ENCODE measurements at places on chromosomes 11 and 22. TPM values are rescaled to one million over a fixed set of nuclear protein-coding genes. Genes with fewer than 3 reads are reported as not detected.

The OR51B4 gene
- total RNA-seq = not detected

- DNase-seq = no peak
Measured at GRCh38 chr11:44277196-44278090, 32.5 kb downstream of the ALX4 start.

GRCh38 chr11:117887431-117888138 lies 11.1 kb upstream of the FXYD6 start:
- no peak for DNase-seq

The SMDT1 gene
- 65.5 TPM for total RNA-seq

The MISFA gene
- total RNA-seq = 7.3 TPM

GRCh38 chr22:41327124-41327523 lies 25.8 kb downstream of the ZC3H7B start:
- DNase-seq = no peak

GRCh38 chr22:21766691-21767462 lies 31.3 kb upstream of the YPEL1 start:
- no peak for DNase-seq

- no peak for DNase-seq
Measured at GRCh38 chr22:45423524-45423923, 10.0 kb downstream of the RIBC2 start.

DNA sequence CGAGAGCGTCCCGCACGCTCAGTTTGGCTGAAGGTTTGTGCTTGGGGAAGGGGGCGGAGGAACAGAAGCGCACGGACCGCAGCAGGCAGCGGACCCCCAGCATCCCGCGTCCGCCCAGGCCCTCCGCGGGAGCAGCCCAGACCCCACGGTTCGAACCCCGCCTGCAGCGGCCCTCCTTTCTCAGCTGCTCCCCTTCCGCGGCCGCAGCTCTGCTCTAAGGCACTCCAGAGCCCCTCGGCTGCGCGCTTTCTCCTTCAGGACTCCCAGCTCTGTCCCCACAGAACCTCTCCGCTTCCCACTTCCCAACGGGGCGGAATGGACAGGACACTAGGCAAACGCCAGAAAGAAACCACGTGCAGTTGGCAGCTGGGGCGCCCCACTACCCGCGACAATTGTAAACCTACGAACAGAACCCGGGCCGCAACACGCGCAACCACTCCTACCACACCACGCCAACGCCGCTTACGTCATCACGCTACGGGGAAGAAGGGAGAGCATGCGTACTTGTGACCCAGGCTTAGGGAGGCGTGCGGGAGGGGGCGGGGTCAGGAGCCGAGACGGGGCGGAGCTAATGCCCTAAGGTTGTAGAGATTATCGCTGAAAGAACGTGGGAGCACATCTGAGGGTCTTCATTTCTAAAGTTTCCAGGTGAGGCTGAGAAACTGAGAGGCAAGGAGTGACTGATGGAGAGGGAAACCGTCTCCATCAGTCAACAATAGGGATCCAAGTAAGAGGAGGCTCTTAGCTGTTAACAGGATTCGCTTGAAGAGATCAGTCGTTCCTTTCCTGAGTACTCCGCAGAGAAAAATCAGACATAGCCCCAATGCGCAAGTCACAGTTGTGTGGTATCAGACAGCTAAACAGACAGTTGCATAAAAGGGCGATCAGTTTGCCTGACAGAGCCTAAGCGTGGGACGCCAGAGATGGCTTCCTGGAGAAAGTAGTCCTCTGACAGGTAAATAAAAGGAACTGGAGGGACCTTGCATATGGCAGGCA lies at the start of gene NARS2:
NARS2 (minus strand) TSS at position 479 of the 996 bp plus-strand sequence; CDS start at position 103, 376 bp downstream.
- DNase-seq = peak; percentile 95

GRCh38 chr11:58392746-58393145 lies 13.9 kb downstream of the OR5B3 start:
- DNase-seq = peak; percentile 10

The EML3 gene
- total RNA-seq = 43.3 TPM

The HBG1 gene
- not detected for total RNA-seq

The TRIM64 gene
- not detected for total RNA-seq

DNA sequence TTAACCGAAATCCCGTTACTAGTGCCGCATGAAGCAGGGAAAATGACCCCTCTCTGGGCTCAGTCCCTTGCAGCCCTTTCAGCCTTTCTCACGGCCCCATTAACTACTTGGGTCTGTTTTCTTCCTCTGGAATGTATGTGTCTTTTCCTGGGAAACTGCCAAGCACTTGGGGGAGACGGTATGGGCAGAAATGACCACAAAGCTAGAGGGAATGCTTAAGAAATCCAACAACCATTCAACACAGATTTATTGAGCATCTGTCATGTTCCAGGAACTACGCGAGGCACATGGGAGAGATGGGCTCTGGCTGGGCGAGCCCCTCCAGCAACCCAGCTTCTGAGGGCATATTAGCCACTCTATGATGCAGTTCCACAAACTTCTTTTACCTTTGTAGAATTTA lies 462.6 kb downstream of the BUD13 start:
- no peak for DNase-seq

The TUG1 gene
- total RNA-seq = 125 TPM

GRCh38 chr22:26968859-26969523 lies 311.6 kb downstream of the MIAT start:
- DNase-seq = no peak

DNA sequence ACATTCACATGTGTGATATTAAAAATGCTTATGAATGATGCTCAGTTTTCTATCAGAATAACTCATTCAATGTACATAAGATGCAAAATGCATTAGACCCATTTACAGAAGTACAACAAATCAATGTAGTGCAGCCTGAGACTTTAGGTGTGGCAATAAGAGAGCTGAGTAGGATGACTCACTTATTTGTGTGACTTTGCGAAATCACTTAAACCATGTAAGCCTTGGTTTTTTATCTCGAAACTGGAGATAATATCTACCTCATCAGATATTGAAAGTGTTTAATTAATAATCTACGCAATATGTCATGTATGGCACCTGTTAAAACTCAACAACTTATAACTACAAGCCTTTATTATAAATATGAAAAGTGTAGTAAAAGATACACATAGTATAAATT lies 105.7 kb upstream of the LUZP2 start:
- DNase-seq = peak; percentile 3

The SLC22A12 gene
- total RNA-seq = not detected

GRCh38 chr11:31106326-31106725 lies 263.2 kb downstream of the DCDC1 start:
- no peak for DNase-seq

DNA sequence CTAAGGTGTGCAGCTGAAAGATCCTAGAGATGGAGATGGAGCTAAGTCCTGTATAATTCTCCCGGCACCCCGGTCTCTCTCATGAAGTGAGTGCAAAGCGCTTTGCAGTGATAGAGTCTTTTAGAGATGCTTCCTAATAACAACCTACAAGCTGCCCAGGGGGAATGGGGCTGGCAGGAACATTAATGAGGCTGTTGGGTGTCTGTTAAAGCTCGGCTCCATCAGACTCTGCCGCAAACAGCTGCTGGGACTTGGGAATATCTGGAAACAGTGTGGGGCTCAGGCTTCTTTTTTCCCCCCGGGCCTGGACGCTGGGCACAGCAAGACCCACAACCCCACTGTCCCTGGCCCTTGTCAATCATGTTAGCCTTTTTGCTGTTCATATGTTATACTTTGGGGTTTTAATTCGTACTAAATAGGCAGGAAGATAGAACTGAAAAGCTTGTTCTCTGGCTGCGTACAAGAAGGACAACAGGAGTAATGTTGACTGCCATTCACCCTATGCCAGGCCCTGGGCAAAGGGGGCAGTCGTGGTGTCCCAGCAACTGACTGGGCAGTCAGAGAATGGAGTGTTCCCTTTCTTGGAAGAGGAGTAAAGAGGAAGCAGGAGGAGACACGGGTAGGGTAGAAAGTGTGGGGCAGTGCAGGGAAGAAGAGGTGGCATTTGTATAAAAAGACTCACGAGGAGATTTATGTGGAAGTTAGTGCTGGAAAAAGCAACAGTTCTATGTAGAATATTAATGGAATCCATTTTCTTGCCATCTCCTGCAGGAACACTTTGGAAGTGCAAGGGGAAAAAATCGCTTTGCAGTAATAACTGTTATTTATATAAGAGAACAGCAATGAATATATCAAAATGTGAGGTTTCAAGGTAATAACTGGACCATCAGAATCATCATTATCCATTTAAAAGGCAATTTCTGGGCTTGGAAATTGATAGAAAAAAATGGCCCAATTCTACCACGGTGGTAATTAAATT lies 232.8 kb downstream of the GRIK4 start:
- DNase-seq = no peak

- DNase-seq = no peak
Measured at GRCh38 chr11:6746626-6747025, 25.1 kb downstream of the OR2AG2 start.

The C22orf42 gene
- not detected for total RNA-seq

DNA sequence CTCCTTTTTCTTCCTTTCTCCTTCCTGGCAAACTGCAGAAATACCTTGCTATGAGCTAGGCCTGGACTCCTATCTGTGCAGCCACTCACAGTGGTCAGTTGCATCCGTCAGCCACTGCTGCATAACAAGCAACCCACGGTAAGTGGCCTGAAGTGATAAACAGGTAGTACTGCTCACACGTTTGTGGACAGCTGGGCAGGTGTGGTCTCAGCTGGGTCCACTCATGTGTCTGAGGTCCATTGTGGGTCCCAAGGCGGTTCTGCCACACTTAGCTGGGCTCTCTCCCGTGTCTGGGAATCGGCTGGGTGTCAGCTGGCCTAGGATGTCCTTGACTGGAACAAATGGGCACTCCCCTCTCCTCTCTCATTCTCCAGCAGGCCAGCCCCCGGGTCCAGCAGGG lies 109.3 kb downstream of the BRD1 start:
- no peak for DNase-seq

DNA sequence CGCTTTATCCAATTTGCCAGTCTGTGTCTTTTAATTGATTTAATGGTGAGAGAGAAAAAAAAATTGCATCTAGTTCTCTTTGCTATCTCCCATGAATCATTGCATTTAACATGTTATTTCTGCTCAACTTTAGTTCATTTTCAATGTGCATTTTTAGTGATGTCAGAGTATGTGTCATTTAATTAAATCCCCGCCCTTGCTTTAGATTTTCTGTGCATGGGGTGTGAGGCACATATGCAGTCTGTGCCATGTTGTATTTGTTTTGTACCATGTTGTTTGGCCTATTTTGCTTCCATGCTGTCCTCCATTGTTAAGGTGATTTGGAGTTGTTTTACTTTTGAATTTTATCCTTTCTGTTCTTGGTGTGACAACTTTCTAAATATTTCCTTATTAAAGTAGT lies 8.3 kb upstream of the NCR3LG1 start:
- no peak for DNase-seq

DNA sequence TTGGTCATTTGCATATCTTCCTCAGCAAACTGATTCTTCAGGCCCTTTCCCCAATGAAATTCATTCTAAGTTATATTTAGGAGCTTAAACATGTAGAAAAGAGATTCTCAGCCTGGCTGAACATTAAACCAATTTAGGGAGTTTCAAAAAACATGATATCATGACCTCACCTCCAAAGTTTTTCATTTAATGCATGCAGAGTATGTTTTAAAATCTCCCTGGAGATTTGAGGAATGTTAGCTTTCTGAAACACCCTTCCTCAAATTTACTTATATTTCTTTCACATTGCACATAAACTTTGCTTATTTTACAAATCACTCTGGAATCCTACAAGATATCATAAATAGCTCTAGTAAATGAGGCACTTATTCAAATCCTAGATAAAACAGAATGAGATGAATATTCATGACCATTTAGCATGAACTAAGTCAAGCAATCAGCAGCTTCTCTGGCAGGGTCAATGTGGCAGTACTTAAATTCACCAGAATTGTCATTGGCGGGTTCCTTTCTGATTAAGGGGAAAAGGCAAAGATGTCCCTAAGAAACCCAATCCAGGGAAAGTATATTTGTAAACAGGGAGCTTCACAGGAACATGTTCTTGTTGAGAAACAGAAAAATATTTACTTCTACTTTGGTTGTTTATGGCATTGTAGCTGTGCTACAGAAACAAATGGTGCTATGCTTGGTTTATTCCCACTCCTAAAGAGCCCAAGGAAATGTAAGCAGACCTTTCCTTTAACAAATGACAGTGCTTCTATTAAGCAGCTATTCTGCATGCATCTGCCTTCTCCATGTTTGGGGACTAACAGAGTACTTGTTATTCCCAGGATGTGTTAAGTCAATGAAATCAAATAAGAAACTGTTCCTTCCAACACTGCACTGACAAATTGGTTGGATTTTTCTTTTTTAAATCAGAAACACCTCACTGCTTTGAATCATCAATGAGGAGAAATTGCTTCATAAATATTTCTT lies 162.3 kb downstream of the C11orf87 start:
- DNase-seq = no peak

DNA sequence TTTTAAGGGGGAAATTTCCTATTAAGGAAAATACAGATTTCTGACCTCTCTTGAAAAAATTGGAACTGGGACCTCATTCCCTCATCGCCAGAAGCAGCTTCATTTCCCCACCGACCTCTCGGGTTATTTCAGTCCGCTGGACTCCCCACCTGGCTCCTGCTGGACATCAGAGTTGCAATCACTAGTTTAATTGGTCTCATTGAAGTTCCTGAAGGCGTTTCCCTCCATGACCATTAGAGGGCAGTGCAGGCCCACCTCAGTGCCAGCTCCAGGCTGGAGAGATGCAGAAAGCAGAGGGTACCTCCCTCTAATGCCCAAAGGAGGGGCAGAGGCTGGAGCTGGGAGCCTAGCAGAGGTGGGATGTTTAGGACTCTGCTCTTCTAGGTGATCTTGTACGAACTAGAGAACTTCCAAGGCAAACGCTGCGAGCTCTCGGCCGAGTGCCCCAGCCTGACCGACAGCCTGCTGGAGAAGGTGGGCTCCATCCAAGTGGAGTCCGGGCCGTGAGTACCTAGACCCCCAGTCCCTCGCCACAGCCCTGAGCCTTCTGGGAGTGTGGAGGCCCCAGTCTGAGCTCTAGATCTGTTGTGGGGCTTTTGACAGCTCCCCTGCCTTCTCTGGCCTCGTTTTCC lies 2.7 kb downstream of the CRYBB3 start:
- DNase-seq = peak; percentile 78

- no peak for DNase-seq
Measured at GRCh38 chr11:35330931-35331330, 88.4 kb downstream of the SLC1A2 start.

- DNase-seq = no peak
Measured at GRCh38 chr22:42310291-42311015, 40.0 kb upstream of the TCF20 start.

DNA sequence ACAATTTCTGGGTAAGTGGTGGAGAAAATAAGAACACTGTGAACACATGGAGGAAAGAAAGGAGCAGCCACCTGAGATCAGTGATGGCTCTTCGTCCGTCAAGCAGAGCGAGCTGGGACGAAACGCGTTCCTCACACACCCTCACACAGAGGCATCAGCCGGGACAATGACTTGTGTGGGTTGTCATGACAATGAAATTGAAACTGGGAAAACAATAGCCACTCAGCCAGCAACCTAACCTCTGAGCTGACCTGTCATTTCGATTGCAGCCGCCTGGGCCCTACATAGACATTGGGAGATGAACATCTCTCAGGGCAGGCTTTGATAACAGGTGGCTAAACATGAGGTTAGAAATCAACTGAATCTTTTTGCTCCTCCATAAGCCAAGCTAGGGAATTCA lies 51.3 kb downstream of the TRIM29 start:
- DNase-seq = no peak

The HEPHL1 gene
- total RNA-seq = not detected
